Endothelial cell of umbilical vein (primary cell): ENCODE measurements at places on chromosomes 3 and 15. TPM values are rescaled to one million over a fixed set of nuclear protein-coding genes. Genes with fewer than 3 reads are reported as not detected.

IL5RA gene
- not detected in 2 replicates for total RNA-seq

CLDN11 gene
- total RNA-seq: 344 and 395 TPM in 2 replicates

GRCh38 chr3:45029661-45030060 is 3.6 kb downstream of the CLEC3B start:
- H3K4me3 ChIP-seq: no peak overlapping the region
- peaks cover 18% of the 10 kb centered on the region for H3K4me1 ChIP-seq
- DNase-seq: no peak
- no peaks in the 10 kb centered on the region for H3K36me3 ChIP-seq

ACTL6A gene
- total RNA-seq: 63.1 and 68.3 TPM in 2 replicates

- no peak overlapping the region for H3K4me3 ChIP-seq
- no peak for DNase-seq
Measured at GRCh38 chr3:20064796-20065564, 24.7 kb downstream of the KAT2B start.

GRCh38 chr3:136913168-136913567 is 44.6 kb upstream of the IL20RB start:
- no peaks in the 10 kb centered on the region for H3K36me3 ChIP-seq
- no peak for DNase-seq
- no peak overlapping the region for H3K4me3 ChIP-seq
- H3K27me3 ChIP-seq: no peaks in the 10 kb centered on the region
- peaks cover 10% of the 10 kb centered on the region for H3K4me1 ChIP-seq
- no peak overlapping the region for H3K27ac ChIP-seq

DNA sequence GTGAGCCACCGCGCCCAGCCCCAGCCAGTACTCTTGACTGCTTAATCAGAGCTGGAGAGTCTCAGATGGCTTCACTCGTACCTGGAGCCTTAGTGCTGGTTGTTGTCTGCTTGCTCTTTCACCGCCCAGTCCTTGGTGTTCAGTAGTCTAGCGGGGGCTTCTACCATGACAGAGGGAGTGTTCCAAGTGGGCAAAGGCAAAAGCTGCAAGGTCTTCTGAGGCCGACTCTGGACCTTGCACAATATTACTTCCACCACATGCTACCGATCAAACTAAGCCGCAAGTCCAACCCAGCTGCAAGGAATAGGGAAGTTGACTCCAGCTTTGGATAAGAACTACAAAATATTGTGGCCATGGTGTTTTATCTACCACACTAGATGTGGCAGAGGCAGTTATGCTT is 6.6 kb downstream of the PARL start:
- no peaks in the 10 kb centered on the region for H3K27me3 ChIP-seq
- H3K27ac ChIP-seq: no peak overlapping the region
- no peak for DNase-seq

CPA3 gene
- total RNA-seq: 1.7 and 3.3 TPM in 2 replicates

- H3K27me3 ChIP-seq: no peaks in the 10 kb centered on the region
- H3K4me3 ChIP-seq: peak overlapping the region; percentile 94
- H3K36me3 ChIP-seq: peaks cover 2% of the 10 kb centered on the region
- no peak for DNase-seq
Measured at GRCh38 chr3:170360916-170361315, 3.4 kb downstream of the SKIL start.

DNA sequence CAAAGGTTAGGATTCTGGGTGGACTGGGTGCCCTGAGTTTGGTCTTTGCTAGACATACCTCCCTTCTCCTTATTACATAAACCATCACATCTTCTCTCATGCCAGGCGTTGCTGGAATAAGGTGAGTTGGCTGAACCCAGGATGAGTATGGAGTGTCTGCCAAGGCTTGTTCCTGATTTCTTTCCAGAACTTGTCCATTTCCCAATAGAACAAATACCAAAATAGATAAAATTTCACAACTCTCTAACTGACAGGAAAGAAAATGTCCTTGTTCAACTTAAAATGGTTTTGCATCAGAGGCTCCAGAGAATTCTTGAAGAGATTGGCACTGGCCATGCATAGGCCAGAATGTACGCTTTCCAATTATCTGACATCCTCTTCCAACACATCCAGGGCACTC is 291.9 kb downstream of the IGSF11 start:
- H3K27me3 ChIP-seq: no peaks in the 10 kb centered on the region
- DNase-seq: no peak
- no peaks in the 10 kb centered on the region for H3K36me3 ChIP-seq
- no peak overlapping the region for H3K4me3 ChIP-seq
- H3K4me1 ChIP-seq: no peaks in the 10 kb centered on the region

GRCh38 chr3:190336516-190337189 is 14.4 kb upstream of the CLDN1 start:
- no peaks in the 10 kb centered on the region for H3K36me3 ChIP-seq
- peaks cover 21% of the 10 kb centered on the region for H3K4me1 ChIP-seq
- H3K4me3 ChIP-seq: no peak overlapping the region
- no peaks in the 10 kb centered on the region for H3K27me3 ChIP-seq

ZIC1 gene
- not detected in 2 replicates for total RNA-seq

LRTM1 gene
- not detected in 2 replicates for total RNA-seq

GRCh38 chr3:189820365-189820720 is 189.2 kb downstream of the TP63 start:
- no peaks in the 10 kb centered on the region for H3K27me3 ChIP-seq
- H3K4me3 ChIP-seq: no peak overlapping the region
- H3K36me3 ChIP-seq: no peaks in the 10 kb centered on the region
- no peaks in the 10 kb centered on the region for H3K4me1 ChIP-seq
- no peak overlapping the region for H3K27ac ChIP-seq
- DNase-seq: no peak

GRCh38 chr3:31957106-31957505 is 24.0 kb downstream of the OSBPL10 start:
- no peaks in the 10 kb centered on the region for H3K36me3 ChIP-seq
- no peak overlapping the region for H3K4me3 ChIP-seq
- no peak for DNase-seq

SCAANT1 gene
- not detected in 2 replicates for total RNA-seq
